ENCODE measurements at places on chromosomes 6 and 20. TPM values are rescaled to one million over a fixed set of nuclear protein-coding genes. Genes with fewer than 3 reads are reported as not detected.

- DNase-seq: no peak
Measured at GRCh38 chr20:40545478-40545877, 143.6 kb downstream of the MAFB start.

DNA sequence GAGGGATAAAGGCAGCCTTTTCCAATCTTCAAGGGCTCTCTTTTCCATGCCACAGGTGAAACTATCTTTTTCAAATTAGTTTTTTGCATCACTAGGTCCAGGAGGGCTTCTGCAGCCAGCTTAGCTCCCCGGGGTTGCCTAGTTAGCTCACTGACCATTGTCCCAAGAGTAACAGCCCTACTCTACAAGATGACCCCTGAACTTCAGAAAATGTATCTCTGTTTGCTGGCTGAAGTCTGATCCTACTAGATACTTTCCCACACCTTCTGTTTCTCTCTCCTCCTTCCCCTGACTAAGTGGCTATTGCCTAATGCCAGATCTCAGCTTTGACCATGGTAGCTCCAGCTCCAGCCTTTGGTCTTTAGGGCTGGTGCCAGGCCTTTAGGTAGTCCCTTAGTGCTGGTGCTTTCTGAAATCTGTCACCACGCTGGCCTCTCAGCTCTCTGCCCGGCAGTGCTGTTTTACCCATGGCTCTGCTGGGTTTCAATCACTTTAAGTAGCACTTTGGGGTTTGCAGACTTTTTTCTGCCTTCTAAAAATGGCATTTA lies 255.1 kb downstream of the RNGTT start:
- no peak for DNase-seq

DNA sequence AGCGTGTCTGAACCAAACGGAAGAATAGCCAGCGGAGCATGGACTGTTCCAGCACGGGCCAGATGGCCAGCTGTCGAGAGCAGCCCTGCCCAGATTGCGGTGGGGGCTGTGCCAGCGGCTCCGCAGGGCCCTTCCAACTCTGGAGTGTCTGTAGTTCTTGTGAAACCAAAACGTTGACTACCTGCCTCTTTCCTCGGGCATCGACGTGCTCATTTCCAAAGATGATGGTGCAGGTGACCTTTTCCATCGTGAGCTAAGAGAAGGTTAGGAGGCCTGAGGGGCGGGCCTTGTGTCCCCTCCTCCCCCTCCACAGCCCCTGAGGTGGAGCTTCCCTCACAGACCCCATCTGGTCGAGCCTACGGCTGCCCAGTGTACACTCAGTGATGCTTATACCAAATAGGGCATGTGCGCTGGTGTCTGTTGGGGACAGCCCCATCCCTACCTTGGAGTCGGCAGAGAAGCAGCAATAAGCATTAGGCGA lies 12.9 kb upstream of the C20orf144 start:
- no peak for DNase-seq

Gene HLA-DRA
- 108 TPM for polyA plus RNA-seq

Gene CCN6
- polyA plus RNA-seq: 4.3 TPM

Gene MAS1
- polyA plus RNA-seq: not detected
